Chondrocyte (in vitro differentiated cells): ENCODE measurements at places on chromosomes 5 and 9. TPM values are rescaled to one million over a fixed set of nuclear protein-coding genes. Genes with fewer than 3 reads are reported as not detected.

The GFPT2 gene
- total RNA-seq: 16.8 to 46.1 TPM (median 18.8 TPM) in 3 replicates

The MLANA gene
- total RNA-seq: not detected in 3 replicates

The PCDHGA12 gene
- total RNA-seq: 0.64 to 2.2 TPM (median 0.75 TPM) in 3 replicates

The DMAC1 gene
- total RNA-seq: 33.3 to 53.0 TPM (median 40.7 TPM) in 3 replicates

The NFIB gene
- total RNA-seq: 28.2 to 66.3 TPM (median 63.1 TPM) in 3 replicates

The LCN10 gene
- not detected in 3 replicates for total RNA-seq

The INSYN2B gene
- 0.12 to 0.22 TPM (median 0.21 TPM) in 3 replicates for total RNA-seq

The PLAC8L1 gene
- 0.59 to 0.97 TPM (median 0.94 TPM) in 3 replicates for total RNA-seq

The SKP1 gene
- 248 to 338 TPM (median 256 TPM) in 3 replicates for total RNA-seq

The TNFSF8 gene
- not detected in 3 replicates for total RNA-seq

The KCNV2 gene
- not detected in 3 replicates for total RNA-seq

The PCDHB9 gene
- 3.1 to 4.8 TPM (median 3.7 TPM) in 3 replicates for total RNA-seq

The ATP10B gene
- not detected in 3 replicates for total RNA-seq

The CAVIN4 gene
- total RNA-seq: 0.46 to 0.87 TPM (median 0.62 TPM) in 3 replicates

The MLLT3 gene
- total RNA-seq: 7.7 to 28.9 TPM (median 9.7 TPM) in 3 replicates

The EMB gene
- 5.7 to 11.5 TPM (median 7.8 TPM) in 3 replicates for total RNA-seq

The TOR1A gene
- 45.3 to 54.3 TPM (median 47.4 TPM) in 3 replicates for total RNA-seq
